ENCODE measurements at places on chromosomes 16 and 17.

GRCh38 chr17:70139449-70139993 is 29.8 kb upstream of the KCNJ2 start:
- no peak for DNase-seq

- peak; percentile 75 for DNase-seq
Measured at GRCh38 chr16:84933774-84934631, 77.3 kb downstream of the ZDHHC7 start.

DNA sequence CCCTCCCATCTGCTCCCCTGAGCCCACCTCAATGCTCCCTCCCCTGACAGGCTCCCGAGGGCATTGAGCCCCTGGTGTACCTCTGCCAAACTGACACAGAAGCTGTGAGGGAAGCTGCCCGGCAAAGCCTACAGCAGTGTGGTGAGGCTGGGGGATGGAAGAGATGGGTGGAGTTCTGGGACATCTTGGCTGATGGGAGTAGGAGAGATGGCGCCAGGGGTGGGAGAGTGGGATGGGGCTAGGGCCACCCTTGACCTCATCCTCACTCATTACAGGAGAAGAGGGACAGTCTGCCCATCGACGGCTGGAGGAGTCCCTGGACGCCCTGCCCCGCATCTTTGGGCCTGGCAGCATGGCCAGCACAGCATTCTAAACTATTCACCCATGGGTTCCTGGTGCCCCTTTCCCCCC is 16.2 kb upstream of the CTCF start:
- no peak for DNase-seq

DNA sequence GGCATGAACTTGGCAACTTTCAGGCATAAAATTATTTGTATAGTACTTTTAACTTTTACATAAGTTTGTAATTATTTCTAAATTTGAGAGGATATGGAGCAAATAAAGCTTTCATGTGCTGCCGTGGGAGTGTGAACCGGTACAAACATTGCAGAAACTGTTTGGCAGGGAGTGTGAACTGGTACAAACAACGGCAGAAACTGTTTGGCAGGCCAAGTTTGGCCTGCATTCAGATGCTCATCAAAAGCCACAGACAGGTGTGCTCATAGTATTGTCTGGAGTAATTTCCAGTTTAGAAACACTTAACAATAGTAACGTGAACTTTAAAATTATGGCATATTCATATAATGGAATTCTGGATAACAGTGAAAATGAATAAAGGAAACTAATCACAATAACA is 73.8 kb upstream of the ATP2A3 start:
- DNase-seq: no peak

GRCh38 chr17:59899099-59899498 is 6.2 kb downstream of the RPS6KB1 start:
- no peak for DNase-seq

GRCh38 chr17:75250009-75250471 is 11.4 kb downstream of the GGA3 start:
- DNase-seq: no peak

GRCh38 chr17:77782201-77782600 is 176.3 kb upstream of the TNRC6C start:
- DNase-seq: no peak

All from hindlimb muscle (tissue), 1 donor.